A549 treated with ZK216348 at 1 μM for 4 hours (cell line): ENCODE measurements at places on chromosomes 4 and X. TPM values are rescaled to one million over a fixed set of nuclear protein-coding genes. Genes with fewer than 3 reads are reported as not detected.

ART3 gene
- not detected in 5 replicates for total RNA-seq

IL1RAPL1 gene
- total RNA-seq: not detected in 5 replicates

DIPK2B gene
- total RNA-seq: not detected in 5 replicates

FGD1 gene
- total RNA-seq: 4.2 to 8.2 TPM (median 6.5 TPM) in 5 replicates

C4orf36 gene
- total RNA-seq: 0.51 to 2.0 TPM (median 1.4 TPM) in 5 replicates

CSAG1 gene
- total RNA-seq: 0.34 to 0.46 TPM in 2 of 5 replicates, not detected in the others

DMP1 gene
- not detected in 5 replicates for total RNA-seq

ZFP92 gene
- total RNA-seq: 0.46 to 0.77 TPM (median 0.54 TPM) in 5 replicates

CTAG1A gene
- not detected in 5 replicates for total RNA-seq

REPS2 gene
- 0.50 to 2.2 TPM (median 0.81 TPM) in 5 replicates for total RNA-seq

PPEF2 gene
- total RNA-seq: not detected in 5 replicates

LNX1 gene
- 0.06 to 0.13 TPM in 2 of 5 replicates, not detected in the others for total RNA-seq

TMEM33 gene
- 27.6 to 51.8 TPM (median 46.1 TPM) in 5 replicates for total RNA-seq

TMEM192 gene
- total RNA-seq: 6.1 to 9.4 TPM (median 7.6 TPM) in 5 replicates

STIM2 gene
- 10.2 to 14.7 TPM (median 13.3 TPM) in 5 replicates for total RNA-seq

PHOX2B gene
- not detected in 5 replicates for total RNA-seq

FGFBP2 gene
- 0.12 to 0.24 TPM in 2 of 5 replicates, not detected in the others for total RNA-seq

NSDHL gene
- 40.0 to 44.4 TPM (median 41.9 TPM) in 5 replicates for total RNA-seq

LANCL3 gene
- total RNA-seq: not detected in 5 replicates

AFF2 gene
- total RNA-seq: not detected in 5 replicates

FGF5 gene
- total RNA-seq: 0.27 to 0.72 TPM (median 0.32 TPM) in 5 replicates

NXF2B gene
- total RNA-seq: not detected in 5 replicates

CFAP299 gene
- total RNA-seq: not detected in 5 replicates
